ENCODE measurements at places on chromosomes 3 and 15.

- no peak for DNase-seq
These were observed 22.6 kb upstream of the SATB1 start for GRCh38 chr3:18447720-18448119.

DNA sequence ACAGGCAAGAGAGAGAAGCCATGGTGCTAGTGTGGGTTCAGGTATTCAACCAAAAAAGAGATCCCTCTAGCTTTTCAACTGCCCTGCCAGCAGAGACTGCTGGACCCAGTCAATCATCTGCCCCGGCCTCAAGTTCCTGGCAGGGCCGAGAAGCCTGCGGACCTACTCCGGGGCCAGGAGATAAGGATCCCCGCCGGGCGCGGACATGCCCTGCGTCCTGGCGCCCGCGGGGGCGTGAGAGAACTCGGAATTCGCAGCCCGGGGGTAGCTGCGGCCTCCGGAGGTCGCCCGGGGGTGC, 821 bp upstream of the MAGI1 start:
- DNase-seq, result peak; percentile 38

DNA sequence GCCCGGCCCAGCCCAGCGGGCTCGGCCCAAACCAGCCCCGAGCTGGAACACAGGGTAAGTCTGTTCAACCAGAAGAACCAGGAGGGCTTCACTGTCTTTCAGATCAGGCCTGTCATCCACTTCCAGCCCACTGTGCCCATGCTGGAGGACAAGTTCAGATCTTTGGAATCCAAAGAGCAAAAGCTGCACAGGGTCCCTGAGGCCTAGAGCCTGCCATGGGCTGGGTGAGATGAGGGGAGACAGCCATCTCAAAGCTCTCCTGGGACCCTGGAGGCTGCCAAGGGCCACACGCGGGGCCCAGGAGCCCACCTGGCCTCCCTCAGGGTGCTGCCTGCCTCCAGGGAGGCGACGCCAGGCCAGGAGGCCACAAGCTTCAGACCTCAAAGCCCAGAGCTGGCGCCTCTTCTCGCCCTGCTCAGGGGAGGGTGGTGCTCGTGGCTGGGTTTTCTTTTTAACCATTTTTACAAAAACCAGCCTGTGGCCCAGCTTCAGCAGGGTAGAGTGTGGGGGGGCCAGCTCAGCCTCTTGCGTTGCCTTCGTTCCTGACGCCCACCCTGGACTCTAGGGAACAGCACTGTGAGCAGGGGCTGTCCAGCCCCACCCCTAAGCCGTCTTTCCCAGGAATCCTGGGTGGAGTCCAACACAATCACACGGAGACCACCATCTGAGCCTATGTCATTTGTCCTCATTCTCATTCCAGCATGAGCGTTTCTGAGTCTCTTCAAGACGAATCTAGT, 107.0 kb downstream of the ETFA start:
- DNase-seq, result no peak

DNA sequence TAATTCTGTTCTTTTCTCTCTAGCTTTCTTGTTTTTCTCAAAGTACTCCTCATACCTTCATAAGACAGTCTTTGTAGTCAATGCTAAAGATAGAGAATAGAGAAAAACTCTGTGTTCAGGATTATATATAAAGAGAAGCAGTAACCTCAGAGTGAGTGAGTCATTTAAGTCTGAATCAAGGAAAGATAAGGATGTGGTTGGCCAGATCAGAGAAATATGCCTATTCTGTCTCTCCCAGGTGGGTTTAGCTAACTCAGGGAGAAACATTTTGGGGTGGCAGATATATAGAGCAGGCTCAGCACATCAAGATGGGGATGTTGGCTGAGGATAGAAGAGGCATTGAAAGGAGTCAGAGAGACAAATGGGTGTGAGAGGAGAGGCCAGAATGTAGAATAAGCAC, 31.4 kb downstream of the GTF2E1 start:
- no peak for DNase-seq

DNA sequence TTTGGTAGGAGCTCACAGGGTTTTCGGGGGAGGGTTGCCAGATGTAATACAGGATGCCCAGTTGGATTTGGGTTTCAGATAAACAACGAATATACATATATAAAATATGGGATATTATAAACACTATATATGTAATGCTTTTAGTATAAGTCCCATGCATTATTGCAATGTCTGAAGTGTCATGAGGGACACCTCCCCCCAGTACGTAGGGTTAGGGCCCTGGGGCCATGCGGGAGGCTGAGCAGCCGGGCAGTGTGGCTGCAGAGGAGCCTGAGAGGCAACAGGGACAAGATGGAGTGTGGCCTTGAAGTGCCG, 148.9 kb downstream of the SMAD6 start:
- DNase-seq, result no peak

GRCh38 chr3:106217745-106218144, 348.9 kb upstream of the CBLB start:
- DNase-seq, result no peak

DNA sequence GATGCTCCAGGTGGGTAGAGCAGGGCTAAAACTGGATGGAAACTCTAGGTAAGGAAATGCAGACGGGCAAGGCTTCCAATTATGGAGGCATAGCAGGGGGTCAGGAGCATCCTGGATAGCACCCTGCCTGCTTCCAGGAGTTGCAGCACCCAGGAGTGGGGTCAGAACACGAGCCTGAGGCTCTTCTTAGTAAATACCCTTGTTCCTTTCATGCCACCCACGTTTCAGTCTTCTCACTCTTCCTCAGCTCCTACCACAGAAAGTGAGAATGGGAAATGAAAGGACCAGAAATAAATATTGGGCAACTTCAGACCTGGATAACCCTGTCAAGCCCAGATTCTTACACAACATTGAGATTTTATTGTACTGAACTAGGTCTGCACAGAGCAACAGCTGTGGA, 16.4 kb downstream of the CCR1 start:
- DNase-seq, result no peak

DNA sequence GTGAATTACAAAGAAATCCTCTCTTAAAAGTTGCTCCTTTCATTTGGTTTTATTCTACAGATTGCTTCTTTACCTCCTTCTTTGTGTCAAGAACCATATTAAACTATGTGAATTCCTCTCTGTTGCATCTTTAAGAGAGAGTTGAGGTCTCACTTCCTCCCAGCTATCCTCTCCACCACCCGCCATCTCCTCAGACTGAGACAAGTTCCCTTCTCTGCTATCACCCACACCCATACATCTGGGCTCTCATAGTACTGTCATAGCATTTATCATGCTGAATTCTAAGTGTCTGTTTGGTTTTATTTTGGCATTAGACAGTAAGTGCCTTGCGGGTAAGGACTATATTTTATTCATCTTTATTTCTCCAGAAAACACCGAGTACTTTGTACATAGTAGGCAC, 54.2 kb downstream of the B3GALNT1 start:
- no peak for DNase-seq

- DNase-seq, result no peak
These were observed 22.3 kb downstream of the C2CD4B start for GRCh38 chr15:62142736-62143135.

- DNase-seq, result peak; percentile 1
These were observed 108.5 kb downstream of the ZIC4 start for GRCh38 chr3:147297761-147298350.

DNA sequence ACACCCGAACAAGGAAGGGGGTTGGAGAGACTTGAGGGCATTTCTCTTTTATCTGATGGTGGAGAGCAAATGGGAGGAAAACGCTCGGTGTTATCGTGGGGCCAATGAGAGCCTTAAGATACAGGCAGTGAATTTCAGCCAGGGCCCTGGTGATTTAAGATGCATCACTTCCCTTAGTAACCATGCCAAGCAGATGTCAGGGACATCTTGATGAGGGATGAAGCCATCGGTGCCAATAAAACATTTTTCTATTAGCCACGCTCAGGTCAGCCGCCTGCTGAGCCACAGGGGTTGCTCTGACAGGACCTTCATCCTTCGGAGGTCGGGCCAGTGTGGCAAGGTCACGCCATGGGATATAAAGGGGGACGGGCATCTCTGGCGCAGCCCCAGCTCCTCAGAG, 10.6 kb downstream of the IQSEC1 start:
- DNase-seq, result no peak

- no peak for DNase-seq
These were observed 31.6 kb upstream of the ACAD9 start for GRCh38 chr3:128847666-128848370.

GRCh38 chr3:73418681-73419080, 206.1 kb downstream of the PDZRN3 start:
- DNase-seq, result no peak

DNA sequence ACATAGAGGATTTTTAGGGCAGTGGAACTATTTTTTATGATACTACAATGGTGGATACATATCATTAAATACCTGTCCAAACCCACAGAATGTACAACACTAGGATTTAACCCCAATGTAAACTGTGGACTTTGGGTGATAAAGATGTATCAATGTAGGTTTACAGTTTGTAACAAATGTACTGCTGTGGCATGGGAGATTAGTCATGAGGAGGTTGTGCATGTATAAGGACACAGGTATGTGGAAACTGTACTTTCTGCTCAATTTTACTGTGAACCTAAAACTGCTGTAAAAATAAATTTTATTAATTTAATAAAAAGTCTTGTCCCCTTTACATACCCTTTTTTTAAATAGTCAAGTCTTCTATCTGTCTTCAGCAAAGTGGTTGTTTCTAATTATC, 322.5 kb upstream of the EPHA3 start:
- DNase-seq, result no peak

DNA sequence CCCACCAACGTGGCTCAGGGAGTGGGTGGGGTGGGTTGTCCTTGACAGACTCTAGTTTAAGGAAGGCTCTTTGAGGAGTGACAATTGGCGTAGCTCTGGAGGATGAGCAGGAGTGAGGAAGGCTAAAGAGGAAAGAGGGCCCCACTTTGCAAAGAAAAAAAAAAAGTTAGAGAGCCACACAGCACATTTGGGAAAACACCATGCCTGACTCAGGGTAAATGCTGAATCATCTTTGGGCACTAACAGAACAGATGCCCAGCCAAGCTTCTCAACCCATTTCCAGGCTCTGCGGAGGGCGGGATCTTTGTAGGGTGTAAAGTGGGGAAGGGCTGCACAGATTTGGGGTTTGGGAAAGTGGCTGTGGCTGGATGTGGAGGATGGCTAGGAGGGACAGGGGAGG, 179.1 kb upstream of the RGMA start:
- DNase-seq, result no peak

GRCh38 chr3:103082501-103082900, 647.7 kb downstream of the ZPLD1 start:
- no peak for DNase-seq

DNA sequence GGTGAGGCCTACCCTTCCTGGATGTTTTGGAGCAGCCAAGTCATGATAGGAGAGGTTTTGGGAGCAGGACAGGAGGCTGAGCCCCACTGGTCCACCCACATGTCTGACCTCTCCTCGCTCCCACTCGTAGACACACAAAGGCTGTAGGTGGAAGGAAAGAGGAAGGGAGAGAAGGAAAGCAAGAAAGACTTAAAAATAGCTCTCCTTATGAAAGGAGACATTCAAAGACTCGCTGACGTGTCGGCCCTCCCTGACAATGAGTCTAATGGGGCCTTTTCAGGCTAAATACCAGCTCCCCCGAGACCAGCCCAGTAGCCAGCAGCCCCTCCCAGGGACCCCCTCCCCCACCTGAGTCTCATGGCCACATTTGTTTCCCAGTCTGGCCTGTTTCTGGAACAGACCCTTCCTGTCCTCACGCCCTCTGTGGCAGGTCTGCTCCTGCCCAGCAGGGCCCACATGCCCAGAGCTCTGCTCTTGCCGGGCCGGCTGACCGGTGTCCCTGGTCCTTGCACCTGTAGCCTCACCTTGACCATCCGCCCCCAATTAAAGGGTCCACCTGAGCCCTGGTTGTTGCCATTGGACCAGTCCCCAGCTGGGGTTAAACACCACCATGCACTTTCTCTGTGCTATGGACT, 49.3 kb downstream of the FGD5 start:
- no peak for DNase-seq

- no peak for DNase-seq
These were observed 10.1 kb downstream of the PDCD6IP start for GRCh38 chr3:33808559-33808958.

- no peak for DNase-seq
These were observed 455.3 kb upstream of the PDZRN3 start for GRCh38 chr3:74080056-74080461.

- no peak for DNase-seq
These were observed at the start of gene CX3CR1 for GRCh38 chr3:39279745-39280517. Gene CX3CR1, minus strand, starts transcription at chr3:39280036. Its CDS starts 13,527 bp downstream, at chr3:39266509.

GRCh38 chr3:106302451-106303221, 433.8 kb upstream of the CBLB start:
- DNase-seq, result no peak

GRCh38 chr3:170079536-170080165, 41.9 kb downstream of the GPR160 start:
- DNase-seq, result peak; percentile 6

DNA sequence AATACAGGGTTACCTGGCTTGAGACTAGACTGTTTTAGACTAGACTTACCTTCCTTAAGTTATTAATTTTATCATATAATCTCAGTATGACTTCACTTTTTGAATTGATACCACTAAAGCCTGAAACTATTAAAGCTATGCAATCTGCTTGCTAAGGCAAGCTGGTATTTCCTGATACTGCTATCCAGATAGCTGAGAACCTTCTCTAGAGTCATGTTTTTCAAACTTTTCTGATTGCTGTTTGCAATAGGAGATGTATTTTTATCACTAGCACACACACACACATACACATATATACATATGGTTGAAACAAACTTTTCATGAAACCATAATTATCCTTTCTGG, 9.3 kb upstream of the MAGI1 start:
- peak; percentile 60 for DNase-seq

DNA sequence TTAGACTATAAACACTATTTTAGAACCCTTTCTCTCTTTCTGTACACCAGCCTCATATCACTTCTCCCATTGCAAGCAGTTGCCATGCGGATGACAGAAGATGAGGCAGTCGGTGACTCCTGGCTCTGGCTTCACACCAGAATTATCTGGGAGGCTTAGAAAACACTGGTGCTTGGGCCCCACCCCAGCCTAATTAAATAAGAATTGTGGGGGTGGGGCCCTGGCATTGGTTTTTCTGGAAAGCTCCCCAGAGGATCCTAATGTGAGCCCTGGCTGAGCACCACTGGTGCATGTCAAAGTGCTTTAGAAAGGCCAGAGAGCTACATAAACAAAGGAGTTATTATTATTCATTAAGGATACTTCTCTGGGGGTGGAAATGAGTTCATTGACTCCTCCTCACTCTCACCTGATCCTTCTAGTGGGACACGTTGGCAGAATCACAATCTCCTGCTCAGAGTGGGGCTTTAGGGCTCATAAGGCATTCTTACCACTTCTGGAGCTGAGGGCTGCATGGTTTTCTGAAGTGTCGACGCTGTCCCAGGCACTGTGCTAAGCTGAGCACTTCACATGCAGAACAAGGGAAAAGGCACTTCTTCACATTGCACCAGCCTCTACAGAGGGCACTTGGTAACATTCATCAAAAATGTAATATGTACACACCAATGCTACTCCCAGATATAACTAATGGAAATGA, 188.5 kb upstream of the TLE3 start:
- DNase-seq, result no peak

Data from AG10803 (cell line).